ENCODE measurements at places on chromosomes 16 and 17.

DNA sequence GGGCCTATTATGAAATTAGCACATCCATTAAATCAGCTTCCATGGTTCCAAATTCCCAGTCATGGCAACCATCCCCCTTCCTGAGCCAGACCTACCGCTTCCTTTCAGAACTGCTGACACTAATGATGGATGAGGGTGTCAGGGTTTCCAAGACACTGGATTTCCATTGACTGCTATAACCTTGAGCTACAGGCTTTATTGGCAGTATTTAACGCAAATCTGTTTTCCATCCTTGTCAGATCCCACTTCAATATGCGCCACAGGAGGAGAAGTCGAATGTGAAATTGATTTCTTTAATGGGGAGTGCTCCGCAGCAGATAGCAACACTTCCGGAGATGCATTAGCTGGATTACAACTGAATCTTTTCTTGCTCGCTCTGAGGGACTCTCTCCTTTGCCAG is 197.1 kb downstream of the HS3ST4 start:
- DNase-seq = no peak

- DNase-seq = no peak
Measured at GRCh38 chr16:88907768-88908167, 41.3 kb upstream of the PABPN1L start.

DNA sequence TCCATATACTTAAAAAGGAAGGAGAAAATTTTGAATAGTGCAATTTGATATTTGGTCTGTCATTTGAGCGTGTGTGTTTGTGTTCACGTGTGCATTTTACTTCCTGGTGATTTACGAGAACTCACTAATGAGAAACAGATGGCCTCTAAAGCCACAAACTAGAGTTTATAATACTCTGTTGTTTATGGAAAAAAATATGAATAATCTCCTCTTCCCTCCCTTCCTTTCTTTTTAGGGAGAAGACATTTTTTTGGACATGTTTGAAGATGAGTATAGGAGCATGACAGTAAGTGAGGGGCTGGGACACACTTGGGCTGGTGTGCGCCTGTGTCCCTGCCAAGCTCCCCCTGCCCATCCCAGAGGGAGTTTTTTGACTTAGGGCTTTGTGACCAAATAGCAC is 102.7 kb downstream of the CLEC16A start:
- DNase-seq = no peak

- no peak for DNase-seq
Measured at GRCh38 chr17:52145476-52145875, 13.0 kb downstream of the CA10 start.

- DNase-seq = no peak
Measured at GRCh38 chr16:68700120-68700519, 37.0 kb upstream of the CDH1 start.

- DNase-seq = peak; percentile 73
Measured at GRCh38 chr16:1379304-1380076, 27.8 kb downstream of the GNPTG start.

DNA sequence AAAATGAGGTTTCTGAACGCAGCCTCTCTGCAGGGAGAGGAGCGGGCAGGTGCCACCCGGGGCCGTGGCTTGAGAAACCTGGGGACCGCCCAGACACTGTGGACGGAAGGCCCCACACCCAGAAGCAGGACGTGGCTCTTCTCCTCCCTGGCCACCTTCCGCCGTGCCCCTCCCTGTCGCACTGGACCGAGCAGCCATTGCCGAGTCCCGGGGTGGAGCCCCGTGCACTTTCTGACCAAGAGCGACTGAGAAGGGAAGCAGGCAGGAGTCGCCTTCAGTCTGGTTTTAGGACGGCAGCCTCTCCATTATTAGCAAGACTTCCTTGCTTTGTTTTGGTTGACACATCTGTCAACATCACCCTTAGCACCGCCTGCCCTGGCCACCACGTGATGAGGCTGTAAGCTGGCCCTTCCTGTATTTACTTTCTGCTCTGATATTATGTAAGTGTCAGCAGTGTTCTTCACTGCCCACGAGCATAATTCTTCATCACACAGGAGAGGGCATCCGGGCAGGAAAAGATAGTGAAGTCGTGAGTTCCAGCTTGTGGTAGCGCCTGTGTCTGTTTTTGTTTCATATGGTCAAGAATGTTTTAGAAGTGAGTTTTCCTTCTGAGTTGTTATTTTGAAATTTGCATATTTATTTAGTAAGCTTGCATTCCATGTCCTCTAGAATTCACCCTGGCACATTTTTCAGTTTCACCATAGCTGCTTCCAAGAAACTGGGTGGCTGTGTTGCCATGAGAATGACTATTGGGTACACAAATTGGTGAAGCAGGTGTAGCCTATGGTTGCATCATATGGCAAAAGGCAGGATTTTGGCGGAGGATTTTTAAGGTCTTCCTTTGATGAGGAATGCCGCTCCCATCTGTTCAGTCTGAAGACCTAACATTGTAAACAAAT is 1.0 kb downstream of the HERPUD1 start:
- peak; percentile 59 for DNase-seq

GRCh38 chr16:67658849-67659674 is 998 bp downstream of the ACD start:
- no peak for DNase-seq

GRCh38 chr17:77597418-77598240 is 360.9 kb upstream of the TNRC6C start:
- no peak for DNase-seq

DNA sequence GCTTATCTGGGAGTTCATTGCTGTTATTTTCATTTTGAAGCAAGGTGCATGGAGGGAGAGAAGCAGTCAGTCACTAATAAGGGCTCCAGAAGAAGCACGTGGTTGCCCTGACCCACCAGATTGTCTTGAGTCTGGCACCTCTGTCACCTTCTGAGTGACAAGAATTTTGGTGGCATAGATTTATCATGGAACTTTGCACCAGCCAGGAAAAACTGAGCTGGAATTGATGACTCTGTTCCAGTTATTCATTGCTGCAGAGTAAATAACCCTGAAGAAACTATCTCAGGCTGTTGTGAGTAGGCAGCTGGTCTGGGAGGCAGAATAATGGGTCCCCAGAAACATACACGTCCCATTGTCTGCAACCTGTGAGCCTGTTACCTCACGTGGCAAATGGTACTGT is 44.8 kb downstream of the HSD17B2 start:
- DNase-seq = no peak

- no peak for DNase-seq
Measured at GRCh38 chr16:83269048-83269447, 538.7 kb upstream of the HSBP1 start.

GRCh38 chr16:31093132-31093703 is 1.4 kb downstream of the VKORC1 start:
- peak; percentile 21 for DNase-seq

GRCh38 chr17:82019690-82020571 is 2.7 kb downstream of the CENPX start:
- peak; percentile 76 for DNase-seq

GRCh38 chr16:278863-279366 is 1.5 kb upstream of the ARHGDIG start:
- DNase-seq = peak; percentile 42

GRCh38 chr16:1906846-1907165 is 11.4 kb downstream of the HS3ST6 start:
- DNase-seq = no peak

- no peak for DNase-seq
Measured at GRCh38 chr17:8469964-8470363, 34.3 kb downstream of the NDEL1 start.

- DNase-seq = no peak
Measured at GRCh38 chr17:46949291-46950174, 26.6 kb downstream of the GOSR2 start.
